ENCODE measurements at places on chromosomes 4 and X. TPM values are rescaled to one million over a fixed set of nuclear protein-coding genes. Genes with fewer than 3 reads are reported as not detected.
A peak's percentile ranks its signal among the peaks of the same experiment; 100 is the strongest.

- DNase-seq = no peak
- H3K27me3 ChIP-seq = no peaks in the 10 kb centered on the region
- H3K27ac ChIP-seq = peak overlapping the region; percentile 66
- peaks cover 51% of the 10 kb centered on the region for H3K4me1 ChIP-seq
These were observed 162.1 kb downstream of the CBR4 start for GRCh38 chr4:168847771-168848502.

Gene TCEANC
- polyA plus RNA-seq = 3.1 TPM

GRCh38 chrX:24879679-24880078 is 136.1 kb downstream of the ARX start:
- H3K4me3 ChIP-seq = no peak overlapping the region
- DNase-seq = no peak
- H3K27me3 ChIP-seq = no peaks in the 10 kb centered on the region
- no peaks in the 10 kb centered on the region for H3K4me1 ChIP-seq
- H3K36me3 ChIP-seq = no peaks in the 10 kb centered on the region
- no peak overlapping the region for H3K27ac ChIP-seq

Gene SUPT20HL2
- not detected for polyA plus RNA-seq

DNA sequence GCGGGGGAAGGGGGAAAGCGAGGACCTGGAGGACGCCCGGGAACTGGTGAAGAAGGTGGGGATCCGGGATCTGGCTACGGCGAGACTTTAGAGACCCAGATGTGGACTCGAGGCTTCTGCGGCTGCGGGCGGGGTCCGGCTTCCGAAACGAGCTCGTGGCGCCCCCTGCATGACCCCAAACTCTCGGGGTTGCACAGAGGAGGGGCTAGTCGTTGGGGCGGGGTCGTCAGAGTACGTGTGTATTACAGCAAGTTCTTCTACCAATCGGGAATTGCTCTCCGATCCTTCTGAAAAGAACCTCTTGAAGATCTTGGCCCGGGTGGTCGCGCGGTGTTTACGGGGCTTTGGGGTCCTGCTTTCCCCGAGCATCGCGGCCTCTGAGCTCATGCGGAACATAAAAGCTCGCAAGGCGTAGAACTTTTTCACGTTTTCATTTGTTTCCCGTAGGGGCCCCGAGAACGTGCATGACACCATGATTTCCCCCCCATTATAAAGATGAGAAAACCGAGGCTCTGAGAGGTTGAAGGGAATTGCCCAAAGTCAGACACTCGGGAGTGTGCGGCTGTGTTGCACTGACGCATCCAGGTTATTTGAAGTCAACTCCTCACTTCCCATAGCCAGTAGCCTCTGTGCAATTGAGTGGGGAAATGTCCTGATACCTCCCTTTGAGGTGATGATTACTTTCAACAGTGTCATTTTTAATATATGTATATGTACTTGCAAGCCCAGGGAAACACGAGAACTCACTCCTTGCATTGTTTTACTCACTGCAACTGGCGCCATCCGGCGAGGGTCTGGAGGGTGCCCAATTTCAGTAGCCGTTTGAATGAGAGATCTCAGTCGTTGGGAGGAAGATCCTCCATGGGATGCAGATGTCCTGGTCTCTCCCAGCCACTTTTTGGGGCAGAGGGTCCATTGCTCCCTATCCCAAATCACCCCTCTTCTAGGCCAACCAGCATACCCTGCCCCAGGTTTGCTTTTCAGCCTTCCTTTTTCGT is at the start of gene BEND4:
BEND4 (minus strand) TSS at position 149 of the 998 bp plus-strand sequence. CDS start 512 bp downstream, outside the sequence.
- H3K36me3 ChIP-seq = no peaks in the 10 kb centered on the region
- H3K27ac ChIP-seq = no peak within 1 kb of the TSS
- H3K4me1 ChIP-seq = peaks cover 21% of the 10 kb centered on the region
- H3K27me3 ChIP-seq = peaks cover 78% of the 10 kb centered on the region
- no peak for DNase-seq
- H3K4me3 ChIP-seq = peak within 1 kb of the TSS; percentile 44

Gene TMSB15B
- polyA plus RNA-seq = 1.6 TPM

- no peaks in the 10 kb centered on the region for H3K27me3 ChIP-seq
- H3K4me1 ChIP-seq = no peaks in the 10 kb centered on the region
- DNase-seq = no peak
- no peak overlapping the region for H3K4me3 ChIP-seq
These were observed 298.1 kb downstream of the UNC5C start for GRCh38 chr4:95250544-95251137.

DNA sequence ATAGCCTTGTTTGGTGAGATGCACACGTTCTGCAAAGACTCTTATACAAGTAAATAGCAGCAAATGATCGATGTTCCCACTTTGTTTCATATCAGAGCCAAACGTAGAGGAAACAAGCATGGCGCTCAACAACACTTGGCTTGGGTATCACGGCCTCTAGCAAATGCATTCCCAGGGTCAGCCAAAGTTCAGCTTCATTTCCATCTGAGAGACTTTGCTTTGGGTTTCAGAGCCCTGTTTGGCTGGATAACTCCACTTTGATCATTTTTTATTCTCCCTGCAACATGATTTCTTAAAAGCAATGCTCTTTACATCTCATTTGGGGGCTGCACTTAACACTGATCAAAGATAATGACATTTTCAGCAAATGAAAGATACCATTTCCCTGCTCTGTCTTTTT is 199.2 kb upstream of the FAM9B start:
- H3K4me1 ChIP-seq = no peaks in the 10 kb centered on the region
- no peak overlapping the region for H3K4me3 ChIP-seq
- H3K36me3 ChIP-seq = no peaks in the 10 kb centered on the region
- H3K27ac ChIP-seq = no peak overlapping the region

DNA sequence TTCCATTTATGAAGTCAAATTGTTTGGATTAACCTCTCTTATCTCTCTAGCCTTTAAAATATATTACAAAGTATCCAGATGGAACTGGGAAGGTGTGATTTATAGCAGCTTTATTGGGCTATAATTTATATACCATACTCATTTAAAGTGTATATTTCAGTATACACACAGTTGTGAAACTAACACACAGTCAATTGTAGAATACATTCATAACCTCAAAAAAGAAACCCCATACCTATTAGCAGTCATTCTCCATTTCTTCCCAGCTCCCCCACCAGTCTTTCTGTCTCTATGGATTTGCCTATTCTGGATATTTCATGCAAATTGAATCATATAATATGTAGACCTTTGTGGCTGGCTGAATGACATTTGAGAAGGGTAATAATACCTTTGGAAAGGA is 7.6 kb upstream of the NAP1L5 start:
- H3K27me3 ChIP-seq = no peaks in the 10 kb centered on the region
- H3K4me3 ChIP-seq = no peak overlapping the region
- no peak for DNase-seq
- H3K27ac ChIP-seq = no peak overlapping the region
- peaks cover 14% of the 10 kb centered on the region for H3K4me1 ChIP-seq

DNA sequence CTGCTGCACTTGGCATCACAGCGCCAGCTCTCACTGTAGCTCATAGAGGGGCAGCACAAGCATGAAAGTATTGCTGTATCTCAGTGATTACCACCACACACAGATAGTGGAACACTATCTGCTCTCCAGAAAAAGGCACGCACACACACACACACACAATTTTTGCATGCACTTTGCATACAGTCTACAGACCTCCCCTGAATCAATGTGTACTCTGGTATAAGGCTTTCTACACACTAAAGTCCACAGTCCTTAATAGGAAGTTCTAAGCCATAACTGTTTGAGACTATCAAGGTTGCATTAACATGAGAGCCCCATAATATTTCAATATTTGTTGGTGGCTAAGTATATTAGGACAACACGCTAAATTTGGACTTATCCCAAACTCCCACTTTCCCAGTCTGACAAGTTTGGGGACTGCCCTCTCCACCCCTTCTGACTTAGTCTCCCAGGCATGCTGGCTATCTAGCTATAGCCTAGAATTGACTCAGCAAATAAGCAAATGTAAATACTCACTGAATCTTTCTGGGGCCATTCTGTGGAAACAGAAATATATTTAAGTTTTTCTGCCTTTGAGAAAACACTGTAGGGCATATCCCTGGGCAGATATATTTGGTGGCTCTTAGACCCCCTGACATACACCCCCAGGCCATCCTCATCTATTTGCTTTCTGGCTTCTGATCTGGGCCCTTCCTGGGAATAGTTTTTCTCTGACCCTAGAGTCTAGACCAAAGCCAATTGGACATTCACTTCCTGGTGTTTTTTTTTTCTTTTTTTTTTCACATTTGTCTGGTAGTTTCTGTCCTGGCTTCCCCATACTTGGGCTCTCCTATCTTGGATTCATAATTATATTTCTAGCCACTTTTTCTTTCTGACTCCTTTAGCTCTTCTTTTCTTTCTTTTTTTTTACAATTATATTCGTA is 36.4 kb upstream of the CT47C1 start:
- no peak overlapping the region for H3K27ac ChIP-seq
- no peaks in the 10 kb centered on the region for H3K27me3 ChIP-seq
- peaks cover 16% of the 10 kb centered on the region for H3K4me1 ChIP-seq
- no peaks in the 10 kb centered on the region for H3K36me3 ChIP-seq

DNA sequence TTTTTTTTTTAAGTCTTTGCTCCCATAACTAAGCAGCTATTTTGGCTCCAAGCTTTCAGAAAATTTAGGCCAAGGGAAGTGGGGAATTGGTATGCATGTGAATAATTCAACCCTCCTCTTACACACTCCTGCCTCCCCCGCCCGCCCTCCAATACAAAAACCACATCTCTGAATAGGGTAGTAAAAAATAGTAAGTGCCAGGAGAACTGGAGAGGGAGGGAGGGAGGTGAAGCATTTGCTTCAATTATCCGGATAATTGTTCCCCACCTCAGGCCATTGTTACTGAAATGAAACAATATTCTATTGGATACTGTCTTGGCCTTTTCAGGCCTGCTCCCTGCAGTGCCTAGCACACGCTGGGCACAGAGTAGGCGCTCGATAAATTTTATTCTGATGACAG is 5.5 kb upstream of the GSX2 start:
- H3K4me3 ChIP-seq = no peak overlapping the region
- H3K27me3 ChIP-seq = peaks cover 75% of the 10 kb centered on the region
- no peak overlapping the region for H3K27ac ChIP-seq
- H3K36me3 ChIP-seq = no peaks in the 10 kb centered on the region
- H3K4me1 ChIP-seq = peaks cover 2% of the 10 kb centered on the region

- no peaks in the 10 kb centered on the region for H3K36me3 ChIP-seq
- H3K27me3 ChIP-seq = no peaks in the 10 kb centered on the region
- no peak for DNase-seq
- no peaks in the 10 kb centered on the region for H3K4me1 ChIP-seq
These were observed 93.2 kb downstream of the SHOX start for GRCh38 chrX:723781-724180.

All from heart right ventricle (tissue), 16 donors.